Metanephros (tissue), 2 donors: ENCODE measurements at places on chromosomes 6 and 20. TPM values are rescaled to one million over a fixed set of nuclear protein-coding genes. Genes with fewer than 3 reads are reported as not detected.

Gene CD93
- 70.4 TPM for total RNA-seq

Gene RAET1G
- 1.1 TPM for total RNA-seq

Gene DDX27
- 30.0 TPM for total RNA-seq

Gene GSTA2
- not detected for total RNA-seq

Gene MYCT1
- 15.0 TPM for total RNA-seq

Gene HLA-DRB5
- total RNA-seq, result 1.8 TPM

Gene DLK2
- 1.3 TPM for total RNA-seq

Gene PRR18
- 0.18 TPM for total RNA-seq

Gene HUS1B
- total RNA-seq, result 3.0 TPM

Gene RNF217
- total RNA-seq, result 33.4 TPM

Gene ALDH8A1
- 13.7 TPM for total RNA-seq

Gene ZNF512B
- total RNA-seq, result 18.3 TPM

Gene KHDC1L
- not detected for total RNA-seq

Gene DEFB132
- total RNA-seq, result 0.18 TPM

Gene RXRB
- 33.6 TPM for total RNA-seq

Gene KCNG1
- 5.8 TPM for total RNA-seq

Gene CCN5
- total RNA-seq, result not detected

Gene FAM83D
- 14.1 TPM for total RNA-seq

Gene F13A1
- 58.4 TPM for total RNA-seq

Gene RRBP1
- 121 TPM for total RNA-seq

Gene CCN2
- total RNA-seq, result 183 TPM

Gene CTNNBL1
- 27.1 TPM for total RNA-seq

Gene MRPS10
- total RNA-seq, result 27.1 TPM

Gene DACT2
- total RNA-seq, result 28.6 TPM

Gene C6orf89
- 34.2 TPM for total RNA-seq

Gene POU5F1
- 11.4 TPM for total RNA-seq

Gene COMMD7
- total RNA-seq, result 19.6 TPM

Gene SLC16A10
- total RNA-seq, result 37.0 TPM

Gene RNF8
- 15.6 TPM for total RNA-seq

Gene RAMACL
- 2.6 TPM for total RNA-seq

Gene HLA-B
- total RNA-seq, result 297 TPM

Gene MOCS3
- 6.0 TPM for total RNA-seq

Gene IYD
- 1.3 TPM for total RNA-seq

Gene GLP1R
- total RNA-seq, result 0.82 TPM

Gene EDN1
- 7.4 TPM for total RNA-seq

Gene CST1
- not detected for total RNA-seq

Gene SPATA25
- total RNA-seq, result 4.7 TPM

Gene RIPPLY2
- not detected for total RNA-seq

Gene PXT1
- total RNA-seq, result not detected

Gene C20orf141
- not detected for total RNA-seq

Gene CLPSL2
- total RNA-seq, result not detected

Gene UNC93A
- 0.82 TPM for total RNA-seq

Gene OPRM1
- total RNA-seq, result not detected

Gene HDGFL1
- not detected for total RNA-seq

Gene C6orf58
- not detected for total RNA-seq

Gene TRIM31
- total RNA-seq, result not detected

Gene TFAP2B
- total RNA-seq, result 4.7 TPM

Gene RBM24
- total RNA-seq, result 48.2 TPM

Gene SMLR1
- total RNA-seq, result 0.29 TPM

Gene RRAGD
- total RNA-seq, result 57.9 TPM

Gene ADGRF4
- total RNA-seq, result 0.18 TPM
